HuH-7 (cell line): ENCODE measurements at places on chromosomes 11 and 22.

- no peak for DNase-seq
Observed at GRCh38 chr11:2314525-2315394, 12.9 kb downstream of the TSPAN32 start.

- DNase-seq = no peak
Observed at GRCh38 chr11:6002202-6002699, 4.5 kb downstream of the OR56A4 start.

- DNase-seq = no peak
Observed at GRCh38 chr11:92892802-92893684, 76.4 kb upstream of the MTNR1B start.

GRCh38 chr11:57339328-57339727, 1.2 kb downstream of the P2RX3 start:
- no peak for DNase-seq

GRCh38 chr11:27313157-27313821, 49.7 kb downstream of the CCDC34 start:
- no peak for DNase-seq

DNA sequence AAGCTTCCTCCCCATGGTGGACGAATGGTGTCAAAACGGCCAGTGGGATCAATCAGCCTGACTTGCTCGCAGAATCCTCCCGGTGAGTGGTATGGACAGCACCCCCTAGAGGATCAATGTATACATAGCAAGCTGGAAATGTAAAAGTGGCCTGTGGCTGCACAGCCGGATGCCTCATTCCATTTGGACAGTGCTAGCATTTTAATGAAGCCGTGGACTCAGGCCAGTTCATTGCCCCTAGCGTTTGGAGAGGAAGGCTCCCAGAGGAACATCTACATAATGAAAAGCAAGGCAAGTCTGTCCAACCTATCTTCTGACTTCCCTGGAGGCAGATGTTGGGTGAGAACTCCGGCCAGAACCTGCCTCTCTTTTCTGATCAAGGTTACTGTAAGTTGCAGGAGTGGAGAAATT, 942.3 kb downstream of the NTM start:
- DNase-seq = peak; percentile 23

GRCh38 chr22:40138866-40139265, 38.9 kb upstream of the TNRC6B start:
- DNase-seq = no peak

- no peak for DNase-seq
Observed at GRCh38 chr11:106187860-106188456, 110.5 kb downstream of the AASDHPPT start.
